T-cell (primary cell): ENCODE measurements at places on chromosomes 7 and 10.
A peak's percentile ranks its signal among the peaks of the same experiment; 100 is the strongest.

GRCh38 chr7:152624228-152624627, 51.7 kb downstream of the XRCC2 start:
- no peak for DNase-seq

- no peak for DNase-seq
Observed at GRCh38 chr7:85177316-85177715, 9.5 kb downstream of the SEMA3D start.

DNA sequence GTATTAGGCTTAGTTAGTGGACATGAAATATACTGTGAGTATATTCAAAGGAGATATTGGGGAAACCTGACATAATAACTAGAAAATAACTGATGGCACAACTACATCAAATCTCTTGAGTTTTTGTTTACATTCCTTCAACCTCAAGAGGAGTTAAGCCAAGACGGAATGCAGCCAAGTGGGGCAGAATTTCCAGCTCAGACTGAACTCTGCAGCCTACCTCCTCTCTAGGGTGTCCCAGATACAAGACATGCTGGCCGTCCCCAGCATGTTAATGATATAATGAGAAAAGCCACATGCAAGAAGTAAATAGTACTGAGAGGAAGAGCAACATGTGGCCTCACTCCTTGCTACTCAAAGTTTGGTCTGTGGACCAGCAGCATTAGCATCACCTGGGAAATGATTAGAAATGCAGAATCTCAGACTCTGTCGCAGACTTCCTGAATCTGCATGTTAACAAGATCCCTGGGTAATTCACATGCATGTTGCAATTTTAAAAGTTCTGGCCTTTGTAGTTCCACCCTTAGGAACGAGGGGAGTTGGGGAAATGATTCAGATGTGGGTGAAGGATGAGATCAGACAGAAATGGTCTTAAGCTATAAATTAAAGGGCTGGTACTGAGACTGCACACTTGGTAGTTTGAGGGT, 118.4 kb upstream of the CACUL1 start:
- no peak for DNase-seq

DNA sequence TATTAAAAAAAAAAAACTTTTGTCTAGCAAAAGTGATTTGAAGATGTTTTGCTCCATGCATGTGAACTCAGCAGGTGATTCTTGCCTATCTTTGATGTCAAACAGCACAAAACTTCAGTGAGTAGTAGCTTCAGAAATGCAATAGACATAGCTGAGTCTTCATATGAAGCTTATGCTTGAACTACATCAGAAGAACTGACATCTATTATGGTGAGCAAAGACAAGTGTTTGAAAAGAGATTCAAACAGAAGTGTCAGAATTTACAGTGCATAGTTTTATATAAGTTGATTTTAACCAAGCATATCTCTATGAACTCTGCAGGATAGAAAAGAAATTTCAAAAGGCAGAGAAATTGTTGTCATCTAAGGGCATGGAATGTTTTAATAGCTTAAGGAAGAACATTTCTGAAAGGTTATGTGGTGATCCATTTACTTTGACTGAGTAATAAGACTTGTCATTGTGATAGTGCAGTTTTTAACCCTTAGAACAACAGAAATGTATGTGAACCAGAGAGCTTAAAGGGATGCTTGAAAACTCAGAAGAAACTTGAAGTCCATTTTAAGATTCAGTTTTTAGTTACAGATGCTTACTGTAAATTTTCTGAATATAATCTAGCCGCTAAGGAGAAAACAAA, 351.4 kb downstream of the MDFIC start:
- no peak for DNase-seq

- no peak for DNase-seq
Observed at GRCh38 chr10:113765910-113766309, 14.4 kb downstream of the PLEKHS1 start.

DNA sequence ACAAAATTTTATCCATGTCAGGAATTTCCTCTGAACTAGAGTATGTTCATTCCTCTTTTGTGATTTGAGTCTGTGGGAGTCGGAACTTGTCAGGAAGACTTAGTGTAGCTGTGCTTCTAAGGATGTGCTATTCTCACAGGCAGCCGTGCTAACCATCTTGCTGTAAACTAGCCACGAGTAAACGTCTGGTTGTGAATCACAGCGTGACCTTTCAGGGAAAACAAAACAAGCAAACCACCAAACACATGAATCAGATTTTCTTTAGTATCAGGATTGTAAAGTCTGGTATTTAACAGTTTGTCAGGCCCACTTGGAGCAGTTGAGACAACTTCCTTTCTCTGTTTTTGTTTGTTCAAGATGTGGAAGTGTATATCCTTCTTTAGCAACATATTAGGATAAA, 32.0 kb downstream of the AUTS2 start:
- DNase-seq: no peak

GRCh38 chr7:8176370-8177081, 85.4 kb downstream of the ICA1 start:
- peak; percentile 53 for DNase-seq

- no peak for DNase-seq
Observed at GRCh38 chr10:31011665-31012022, 20.0 kb downstream of the ZNF438 start.

- no peak for DNase-seq
Observed at GRCh38 chr7:2724453-2725177, 36.6 kb downstream of the AMZ1 start.

DNA sequence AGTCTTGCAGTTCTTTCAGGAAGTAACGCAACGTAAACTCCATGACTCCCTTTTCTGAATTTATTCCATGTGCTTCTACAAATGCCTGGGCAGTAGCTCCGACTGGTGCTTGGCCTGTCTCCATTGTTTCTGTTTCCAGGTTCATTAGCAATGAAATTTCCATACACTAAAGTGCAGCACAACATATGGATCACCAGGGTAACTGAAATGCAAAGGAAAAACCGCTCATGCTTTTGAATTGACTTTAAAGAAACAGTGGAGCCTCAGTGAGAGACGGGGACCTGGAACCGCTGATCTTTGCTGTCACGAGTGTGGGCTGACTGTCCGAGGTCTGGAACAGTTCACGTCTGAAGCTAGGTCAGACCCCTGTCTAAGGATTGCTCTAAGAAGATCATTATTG, 126.5 kb upstream of the IGFBP3 start:
- DNase-seq: no peak

GRCh38 chr7:94632338-94633013, 23.5 kb downstream of the SGCE start:
- DNase-seq: no peak

GRCh38 chr10:109995595-109995994, 12.2 kb upstream of the ADD3 start:
- no peak for DNase-seq

- DNase-seq: no peak
Observed at GRCh38 chr7:64651632-64652165, 14.2 kb upstream of the ZNF107 start.

DNA sequence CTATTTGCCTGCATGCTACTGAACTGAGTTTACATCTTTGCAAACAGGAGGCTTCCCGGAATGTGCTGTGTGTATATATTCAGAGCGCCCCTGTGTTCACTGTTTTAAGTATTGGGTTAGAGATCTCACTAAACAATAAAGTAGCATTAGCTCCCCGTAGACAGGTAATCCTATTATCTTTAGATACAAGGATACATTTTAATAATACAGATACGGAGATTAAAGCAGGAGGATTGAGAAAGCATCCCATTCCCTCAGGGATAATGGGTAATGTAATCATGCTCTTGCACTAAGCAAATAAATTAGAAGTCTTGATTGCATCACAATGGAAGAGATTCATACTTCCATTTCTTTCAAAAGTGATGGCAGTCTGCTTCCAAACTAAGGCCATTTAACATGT, 809.0 kb downstream of the NRG3 start:
- no peak for DNase-seq

DNA sequence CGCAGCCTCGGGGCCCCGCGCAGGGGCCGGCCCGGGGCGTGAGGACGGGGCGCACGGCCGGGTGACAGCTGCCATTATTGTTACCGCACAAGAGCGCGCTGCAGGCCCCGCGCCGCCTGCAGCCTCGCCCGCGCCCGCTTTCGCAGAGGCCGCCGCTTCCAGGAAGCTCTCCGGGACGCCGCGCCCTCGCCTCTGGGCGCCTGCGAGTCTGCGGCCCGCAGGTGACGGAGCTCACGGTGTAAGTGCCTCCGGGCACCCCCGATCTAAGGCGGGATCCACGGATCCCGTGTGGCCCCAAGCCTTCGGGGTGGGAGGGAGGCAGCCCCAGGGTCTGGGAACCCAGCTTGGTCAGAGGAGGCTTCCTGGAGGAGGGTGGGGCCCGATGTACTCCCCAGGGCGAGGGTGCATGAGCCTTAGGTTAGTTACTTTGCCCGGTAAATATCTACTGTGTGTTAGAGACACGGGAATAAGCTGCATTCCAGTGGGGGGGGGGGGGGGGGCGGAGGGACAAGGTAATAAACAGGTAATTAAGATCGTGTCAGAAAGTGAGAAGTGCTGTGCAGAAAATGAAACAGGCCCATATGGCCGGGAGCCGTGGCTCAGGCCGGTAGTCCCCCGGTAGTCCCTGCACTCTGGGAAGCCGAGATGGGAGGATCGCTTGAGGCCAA, 638 bp downstream of the IQCE start:
- DNase-seq: no peak

- DNase-seq: no peak
Observed at GRCh38 chr7:141257597-141257996, 183.7 kb downstream of the TMEM178B start.

GRCh38 chr10:90745565-90745964, 112.3 kb downstream of the HTR7 start:
- DNase-seq: no peak

DNA sequence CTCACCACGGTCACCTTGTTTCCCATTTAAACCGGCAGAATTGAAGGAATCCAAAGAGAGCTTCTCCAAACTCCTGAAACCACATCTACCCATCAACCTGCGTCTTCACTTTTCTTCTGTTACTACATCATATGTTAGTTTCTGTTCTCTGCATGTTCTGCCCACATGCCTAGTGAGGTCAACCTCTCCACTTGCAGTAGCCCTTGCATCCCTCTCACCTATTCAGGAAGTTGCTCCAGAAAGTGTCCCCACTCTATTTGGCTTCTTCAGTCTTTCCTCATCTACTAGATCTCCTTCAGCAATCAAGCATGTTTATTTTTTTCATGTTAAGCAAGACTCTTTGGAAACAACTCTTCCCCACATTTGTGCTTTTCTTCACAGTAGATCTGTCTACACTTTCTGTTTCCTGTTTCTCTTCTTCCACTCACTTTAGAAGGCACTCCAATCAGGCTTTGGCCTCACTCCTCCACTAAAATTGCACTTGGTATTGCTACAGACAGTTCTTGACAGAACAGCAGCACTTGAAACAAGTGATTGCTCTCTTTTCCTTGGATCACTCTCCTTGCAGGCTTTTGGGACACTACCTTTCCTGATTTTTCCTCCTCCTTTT, 7.5 kb downstream of the SAMD9L start:
- no peak for DNase-seq

DNA sequence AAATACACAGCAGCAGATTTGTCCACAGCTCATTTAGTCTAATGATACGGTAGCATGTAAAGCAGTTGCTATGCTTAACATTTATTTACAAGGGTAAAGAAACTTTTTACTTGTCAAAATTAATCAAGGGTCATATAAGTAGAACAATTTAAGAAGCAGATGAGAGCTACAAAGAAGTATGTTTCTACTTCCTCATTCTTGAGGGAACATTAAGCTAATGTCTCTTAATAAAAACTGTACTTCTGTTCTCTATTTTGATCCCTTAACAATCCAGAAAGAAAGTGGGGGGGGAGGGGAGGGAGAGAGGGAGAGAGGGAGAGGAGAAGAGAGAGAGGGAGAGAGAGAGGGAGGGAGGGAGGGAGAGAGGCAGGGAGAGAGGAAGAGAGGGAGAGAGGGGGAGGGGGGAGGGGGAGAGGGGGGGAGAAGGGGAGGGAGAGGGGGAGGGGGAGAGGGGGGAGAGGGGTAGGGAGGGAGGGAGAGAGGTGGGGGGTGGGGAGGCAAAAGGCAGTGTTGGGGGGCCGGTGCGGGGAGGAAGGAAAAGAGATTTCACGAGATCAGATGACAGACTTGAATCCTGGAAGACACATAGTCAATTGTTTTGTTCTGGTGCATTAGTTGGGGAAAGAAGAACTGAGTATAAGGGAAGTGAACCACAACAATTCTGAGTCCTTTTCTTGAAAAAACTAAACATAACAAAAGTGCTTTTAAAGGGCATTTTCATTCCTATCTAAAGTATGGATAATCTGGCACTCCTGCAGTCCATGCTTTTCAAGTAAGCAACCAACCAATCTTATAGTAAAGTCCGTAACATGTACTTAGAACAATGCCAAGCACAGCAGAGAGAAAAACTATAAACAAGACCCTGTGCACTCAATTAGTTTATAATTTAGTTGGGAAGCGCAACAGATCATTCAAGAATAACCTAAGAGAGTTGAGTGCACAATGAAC, 128.0 kb downstream of the USP6NL start:
- DNase-seq: no peak

DNA sequence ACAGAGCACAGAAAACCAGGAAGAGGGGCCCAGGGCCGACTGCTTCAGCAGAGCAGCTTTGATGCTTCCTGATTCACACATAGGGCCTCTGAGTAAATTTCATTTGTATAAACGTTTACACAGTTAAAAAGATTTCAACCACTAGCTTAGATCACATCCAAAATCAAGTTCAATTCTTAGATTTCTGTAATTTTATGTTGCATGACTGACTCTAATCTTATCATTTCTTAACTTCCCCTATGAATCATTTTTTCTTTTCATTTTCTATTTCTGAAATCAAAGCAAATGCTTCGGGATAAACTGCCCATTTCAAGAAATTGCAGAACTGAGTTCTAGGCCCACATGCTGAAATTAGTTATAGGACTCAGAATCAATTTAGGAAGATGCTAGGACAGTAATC, 224.7 kb downstream of the INHBA start:
- no peak for DNase-seq

DNA sequence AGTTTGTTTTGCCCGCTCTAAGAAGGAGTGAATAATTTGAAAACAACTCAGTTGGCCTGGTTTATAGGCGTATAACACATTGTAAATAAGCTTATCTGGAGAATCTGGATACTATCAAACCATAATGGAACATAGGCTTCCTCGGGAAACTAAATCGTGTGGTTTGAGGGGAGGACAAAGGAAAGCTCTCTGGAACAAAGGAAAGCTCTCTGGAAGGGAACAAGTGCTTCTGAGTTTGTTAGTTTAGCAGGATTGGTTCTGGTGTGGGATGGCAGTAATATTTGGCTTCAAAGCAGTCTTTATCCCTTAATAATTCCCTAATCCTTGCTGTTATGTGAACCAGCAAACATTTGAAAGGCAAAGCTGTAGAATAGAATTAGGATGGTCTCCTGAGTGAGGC, 15.0 kb upstream of the SLK start:
- no peak for DNase-seq
